Activated CD4-positive, alpha-beta T cell treated with anti-CD3 and anti-CD28 coated beads, Interleukin-2, amount 50 U/mL, for 1 hour (primary cell): ENCODE measurements at places on chromosomes 2 and 18.

DNA sequence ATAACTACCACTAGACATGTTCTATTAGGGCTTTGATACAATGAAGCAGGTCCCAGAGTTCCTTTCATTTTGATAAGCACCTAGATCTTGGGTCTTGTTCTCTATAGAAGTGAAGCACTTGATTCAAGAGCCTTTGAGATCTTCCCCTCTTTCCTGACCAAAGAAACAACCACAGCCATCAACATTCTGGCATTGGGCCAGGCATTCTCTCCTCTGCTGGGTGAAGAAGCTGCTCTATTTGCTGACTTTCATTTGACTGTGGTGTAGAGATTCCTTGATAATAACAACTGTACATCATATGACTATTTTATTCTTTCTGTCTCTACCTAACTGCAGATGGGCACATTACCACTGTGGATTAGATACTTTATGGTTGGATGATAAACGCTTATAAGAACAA, 96.6 kb upstream of the LYPD1 start:
- DNase-seq, result no peak

GRCh38 chr2:240956935-240957655, 41.3 kb upstream of the SNED1 start:
- DNase-seq, result no peak

DNA sequence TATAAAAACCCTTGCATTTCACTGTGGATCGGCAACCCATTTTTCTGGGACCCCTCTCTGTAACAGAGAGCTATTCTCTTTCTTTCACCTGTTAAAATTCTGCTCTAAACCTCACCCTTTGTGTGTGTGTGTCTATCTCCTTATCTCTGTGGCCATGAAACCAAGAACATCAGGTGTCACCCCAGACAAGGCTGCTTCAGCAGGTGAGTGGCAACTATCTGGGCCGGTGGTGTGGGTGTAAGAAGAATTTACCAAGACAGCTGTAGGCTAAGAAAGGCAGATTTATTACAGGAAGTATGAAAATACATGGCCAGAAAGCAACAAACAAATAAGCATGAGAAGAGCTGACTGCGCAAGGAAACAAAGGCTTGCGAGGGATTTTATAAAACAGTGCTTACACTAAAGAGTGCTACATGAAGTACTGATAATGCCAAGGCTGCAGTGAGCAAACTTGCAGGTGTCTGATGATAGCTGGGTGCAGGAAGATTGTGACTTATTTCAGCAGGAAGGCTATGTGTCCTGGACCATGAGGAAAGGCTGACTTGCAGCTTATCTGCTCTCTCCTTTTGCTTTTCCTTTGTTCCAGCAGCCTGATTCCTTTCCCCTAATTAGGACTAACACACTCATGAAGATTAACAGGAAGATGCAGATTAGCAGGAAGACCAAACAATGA, 421.1 kb downstream of the PTH2R start:
- no peak for DNase-seq

GRCh38 chr18:28961669-28962228, 784.8 kb upstream of the CDH2 start:
- no peak for DNase-seq

DNA sequence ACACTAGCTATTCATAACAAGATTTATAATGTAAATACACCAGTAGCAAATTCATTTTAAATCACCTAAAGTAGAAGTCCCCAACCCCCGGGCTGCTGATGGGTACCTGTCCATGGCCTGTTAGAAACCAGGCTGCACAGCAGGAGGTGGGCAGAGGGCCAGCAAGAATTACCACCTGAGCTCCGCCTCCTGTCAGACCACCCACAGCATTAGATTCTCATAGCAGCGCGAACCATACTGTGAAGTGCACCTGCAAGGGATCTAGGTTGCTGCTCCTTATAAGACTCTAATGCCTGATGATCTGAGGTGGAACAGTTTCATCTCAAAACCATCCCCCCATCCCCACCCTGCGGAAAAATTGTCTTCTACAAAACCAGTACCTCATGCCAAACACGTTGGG, 71.3 kb downstream of the KANSL1L start:
- DNase-seq, result no peak

DNA sequence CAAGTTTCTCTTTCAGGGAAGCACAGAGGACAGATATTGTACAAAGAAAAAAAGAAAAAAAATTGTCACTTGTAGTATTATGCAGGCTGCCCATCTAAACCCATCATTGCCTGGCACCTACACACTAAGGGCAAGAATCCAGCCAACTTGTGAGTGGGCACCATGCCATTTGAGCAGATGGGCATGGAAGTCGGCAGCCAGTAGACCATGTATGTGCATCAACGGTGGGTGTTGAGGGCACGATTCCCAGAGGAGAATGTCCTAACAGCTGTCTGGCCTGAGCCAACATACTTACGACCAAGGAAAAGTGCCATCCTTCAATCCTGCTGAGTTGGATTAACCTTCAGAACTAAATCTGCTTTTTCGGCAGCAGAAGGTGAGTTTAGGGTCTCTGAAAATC, 63.9 kb downstream of the ARHGAP15 start:
- DNase-seq, result no peak

GRCh38 chr2:123245156-123245555, 779.9 kb upstream of the CNTNAP5 start:
- no peak for DNase-seq

DNA sequence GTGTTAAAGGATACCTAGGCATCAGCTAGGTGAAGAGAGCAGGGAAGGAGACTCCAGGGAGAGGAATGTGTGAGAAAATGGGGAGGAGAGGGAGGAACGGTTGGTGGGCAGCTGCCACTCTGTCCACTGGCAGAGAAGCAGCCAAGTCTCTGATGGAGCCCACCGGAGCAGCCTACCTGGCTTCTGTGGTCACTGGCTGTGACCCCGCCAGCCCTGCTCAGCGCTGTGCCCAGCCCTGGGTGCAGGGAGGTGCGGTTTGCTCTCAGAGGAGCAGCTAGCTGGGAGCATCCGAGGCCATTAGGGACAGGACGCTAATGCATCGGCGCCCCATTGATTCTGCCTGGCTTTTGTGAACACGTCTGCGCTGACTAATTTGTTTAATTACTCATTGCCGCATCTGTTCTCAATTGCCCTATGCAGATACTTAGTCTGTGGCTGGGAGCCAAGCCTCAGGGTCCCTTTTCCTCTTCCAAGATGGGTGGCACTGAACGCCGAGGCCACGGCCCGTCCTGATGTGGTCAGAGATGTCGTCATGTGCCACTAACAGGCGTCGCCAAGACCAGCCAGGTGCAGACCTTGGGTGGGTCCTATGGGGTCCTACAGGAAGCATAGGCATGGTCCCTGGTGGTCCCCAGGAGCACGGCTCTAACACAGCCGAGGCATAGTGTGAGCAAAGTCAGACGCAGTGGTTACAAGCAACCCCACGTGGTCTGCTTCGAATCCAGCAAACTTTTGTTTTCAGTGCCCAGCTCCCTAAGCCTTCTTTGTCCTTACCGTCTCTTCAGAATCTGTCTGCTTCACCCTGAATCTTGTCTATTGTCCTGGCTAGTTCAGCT, 82.0 kb downstream of the RRM2 start:
- no peak for DNase-seq

- DNase-seq, result no peak
These were observed 87.7 kb upstream of the DYNAP start for GRCh38 chr18:54503131-54503894.
